ENCODE measurements at places on chromosomes 7 and 10. TPM values are rescaled to one million over a fixed set of nuclear protein-coding genes. Genes with fewer than 3 reads are reported as not detected.

GRCh38 chr10:102375867-102376266 is 19.6 kb upstream of the NFKB2 start:
- DNase-seq = no peak
- no peak overlapping the region for H3K27ac ChIP-seq
- no peaks in the 10 kb centered on the region for H3K4me1 ChIP-seq
- H3K4me3 ChIP-seq = no peak overlapping the region
- H3K27me3 ChIP-seq = no peaks in the 10 kb centered on the region
- H3K36me3 ChIP-seq = peaks cover 29% of the 10 kb centered on the region

Gene FAM13C
- not detected for total RNA-seq

Gene RAB18
- total RNA-seq = 61.2 TPM

- no peaks in the 10 kb centered on the region for H3K27me3 ChIP-seq
- H3K4me3 ChIP-seq = no peak overlapping the region
- no peak for DNase-seq
- H3K27ac ChIP-seq = no peak overlapping the region
Observed at GRCh38 chr7:85111761-85112160, 75.1 kb downstream of the SEMA3D start.

GRCh38 chr10:16948361-16948760 is 131.1 kb upstream of the RSU1 start:
- no peaks in the 10 kb centered on the region for H3K36me3 ChIP-seq
- H3K4me3 ChIP-seq = no peak overlapping the region

Gene ECHDC3
- 0.16 TPM for total RNA-seq
